Aorta (tissue), 5 donors: ENCODE measurements at places on chromosomes 3 and 15. TPM values are rescaled to one million over a fixed set of nuclear protein-coding genes. Genes with fewer than 3 reads are reported as not detected.

GRCh38 chr3:55519019-55519418 lies 31.9 kb upstream of the WNT5A start:
- no peak for DNase-seq
- no peak overlapping the region for H3K27ac ChIP-seq
- H3K4me3 ChIP-seq: no peak overlapping the region
- H3K27me3 ChIP-seq: no peaks in the 10 kb centered on the region
- H3K4me1 ChIP-seq: no peaks in the 10 kb centered on the region

GRCh38 chr15:59237924-59238331 lies 31.3 kb downstream of the LDHAL6B start:
- no peak for DNase-seq
- H3K36me3 ChIP-seq: no peaks in the 10 kb centered on the region
- H3K4me3 ChIP-seq: no peak overlapping the region
- H3K27ac ChIP-seq: no peak overlapping the region
- H3K4me1 ChIP-seq: no peaks in the 10 kb centered on the region

DNA sequence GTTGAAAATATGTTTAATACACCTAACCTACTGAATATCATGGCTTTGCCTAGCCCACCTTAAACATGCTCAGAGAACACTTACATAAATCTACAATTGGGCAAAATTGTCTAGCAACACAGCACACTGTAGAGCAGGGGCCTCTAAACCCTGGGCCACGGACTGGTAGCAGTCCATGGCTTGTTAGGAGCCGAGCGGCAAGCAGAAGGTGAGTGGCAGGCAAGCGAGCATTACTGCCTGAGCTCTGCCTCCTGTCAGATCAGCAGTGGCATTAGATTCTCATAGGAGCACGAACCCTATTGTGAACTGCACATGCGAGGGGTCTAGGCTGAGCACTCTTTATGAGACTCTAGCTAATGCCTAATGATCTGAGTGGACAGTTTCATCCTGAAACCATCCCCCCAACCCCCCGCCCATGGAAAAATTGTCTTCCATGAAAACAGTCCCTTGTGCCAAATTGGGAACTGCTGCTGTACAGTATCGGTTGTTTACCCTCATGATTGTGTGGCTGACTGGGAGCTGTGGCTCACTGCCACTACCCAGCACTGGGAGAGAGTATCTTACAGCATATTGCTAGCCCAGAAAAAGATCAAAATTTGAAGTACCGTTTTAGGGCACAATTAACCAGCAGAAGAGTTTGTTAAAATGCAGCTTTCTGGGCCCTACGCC lies 26.1 kb downstream of the CMSS1 start:
- no peak for DNase-seq
- no peaks in the 10 kb centered on the region for H3K27me3 ChIP-seq
- H3K36me3 ChIP-seq: no peaks in the 10 kb centered on the region
- no peak overlapping the region for H3K4me3 ChIP-seq
- peak overlapping the region; percentile 66 for H3K27ac ChIP-seq

The STRA6 gene
- total RNA-seq: 0.51 TPM
